ENCODE measurements at places on chromosomes 4 and X.

DNA sequence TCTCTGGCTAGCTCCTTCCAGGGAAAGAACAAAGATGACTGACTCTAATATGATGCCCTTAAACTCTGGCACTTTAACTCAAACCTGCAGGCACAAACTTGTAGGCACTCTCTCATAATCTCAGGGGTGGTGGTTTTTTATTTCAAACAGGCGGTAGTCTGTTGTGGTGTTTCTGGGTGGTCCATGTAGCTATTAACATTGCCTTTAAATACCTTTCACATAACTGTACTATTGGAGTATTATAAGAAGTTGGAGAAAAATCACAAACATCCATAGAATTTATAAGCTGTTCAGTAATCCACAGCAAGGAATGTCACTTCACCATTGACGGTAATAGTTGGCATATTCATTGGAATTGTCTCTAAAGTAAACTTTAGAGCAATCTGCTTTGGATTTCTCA is 204.2 kb upstream of the PDE5A start:
- DNase-seq: no peak

DNA sequence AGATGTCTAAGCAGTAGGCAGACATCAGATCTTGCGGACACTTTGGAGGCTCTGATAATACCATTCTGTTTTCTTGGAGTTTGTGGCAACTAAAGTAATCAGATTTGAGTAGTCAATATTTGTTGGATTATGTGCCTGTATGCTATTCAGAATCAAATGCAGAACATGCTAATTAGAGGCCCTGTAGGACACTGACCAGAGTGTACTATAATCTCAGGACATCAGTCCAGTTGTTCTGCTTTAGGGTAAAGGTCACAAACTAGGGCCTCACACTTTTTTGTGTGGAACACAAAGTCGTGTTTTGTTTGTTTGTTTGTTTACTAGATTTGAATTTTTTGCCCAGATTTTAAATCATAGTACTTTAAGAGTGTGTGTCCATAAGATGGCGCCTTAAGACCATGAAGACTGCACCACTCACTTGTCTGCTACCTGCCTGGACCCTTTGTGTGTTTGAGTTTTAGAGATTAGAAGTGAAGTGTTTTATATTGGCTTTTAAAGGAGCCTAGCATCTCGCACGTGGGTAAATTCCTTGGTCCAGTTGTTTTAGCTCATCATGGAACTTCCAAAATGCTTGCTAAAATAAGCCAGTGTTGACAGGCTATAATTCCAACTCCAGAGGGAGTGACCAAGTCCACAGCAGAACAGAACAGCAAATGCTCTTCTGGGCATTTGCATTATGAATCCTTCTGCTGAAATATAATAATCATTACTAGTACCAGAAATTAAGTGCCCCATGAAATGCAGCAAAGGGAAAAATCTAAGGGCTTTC is 34.7 kb downstream of the IL13RA1 start:
- DNase-seq: no peak

GRCh38 chrX:122641826-122642225 is 542.3 kb upstream of the GRIA3 start:
- DNase-seq: no peak

DNA sequence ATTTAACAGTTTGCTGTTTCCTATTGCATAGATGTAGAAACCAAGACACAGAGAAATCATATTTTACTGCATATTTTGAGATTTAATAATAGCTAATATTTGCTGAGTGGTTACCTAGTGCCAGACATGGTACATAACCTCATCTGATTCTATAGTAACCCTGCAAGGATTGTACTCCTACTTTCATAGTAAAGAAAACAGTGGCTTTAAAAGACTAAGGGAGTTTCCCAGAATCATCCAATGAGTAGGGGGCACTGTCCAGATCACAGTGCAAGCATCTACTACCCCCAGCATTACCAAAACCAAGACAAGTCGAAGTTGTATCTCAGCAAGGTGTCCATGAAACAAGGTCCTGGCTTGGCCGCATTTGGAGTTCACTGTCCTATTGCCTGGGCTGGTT is 224.5 kb upstream of the TENM3 start:
- DNase-seq: no peak

GRCh38 chr4:48470137-48470536 is 13.0 kb upstream of the SLC10A4 start:
- no peak for DNase-seq

DNA sequence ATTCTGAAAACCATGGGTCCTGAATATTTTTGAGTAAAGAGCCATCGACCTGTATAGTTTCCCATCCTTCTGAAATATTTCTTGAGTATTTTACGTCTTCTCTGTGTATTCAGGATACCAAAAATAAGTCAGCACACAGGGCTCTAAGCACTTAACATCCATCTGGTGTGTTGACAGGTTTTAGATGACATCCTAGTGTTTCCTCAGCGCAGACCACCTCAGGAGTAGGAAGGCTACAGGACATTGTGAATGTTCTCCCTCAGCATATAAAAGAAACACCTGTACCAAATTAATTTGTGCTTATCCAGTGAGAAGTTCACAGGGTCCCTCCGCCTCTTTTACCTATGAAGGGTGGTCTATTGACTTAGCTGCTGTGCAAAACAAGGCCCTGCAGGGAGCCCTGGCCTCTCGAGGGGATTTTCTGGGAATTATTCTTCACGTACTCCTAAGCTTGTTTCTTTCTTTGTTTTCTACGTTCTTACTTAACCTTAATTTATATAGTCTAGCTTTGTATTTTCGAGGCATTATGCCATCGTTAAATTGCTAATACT is 241.8 kb downstream of the FBXO8 start:
- no peak for DNase-seq

DNA sequence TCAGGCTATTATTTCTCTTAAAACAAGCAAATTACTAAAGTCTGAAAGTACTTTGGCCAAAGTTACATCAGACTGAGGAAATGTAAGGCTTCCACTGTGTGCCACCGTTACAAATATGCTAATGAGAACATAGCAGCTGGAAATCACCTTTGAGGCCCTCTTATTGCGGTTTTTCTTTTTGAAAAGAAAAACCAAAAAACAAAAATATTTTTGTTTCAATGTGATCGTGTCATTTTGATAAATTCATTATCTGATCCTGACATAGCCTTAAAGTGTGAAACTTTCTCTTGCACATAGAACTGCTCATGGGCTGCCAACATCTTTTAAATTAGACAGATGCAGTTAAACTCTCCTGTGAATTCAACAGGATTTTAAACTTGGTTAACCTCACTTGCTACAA is 2.8 kb upstream of the TIFA start:
- DNase-seq: no peak

DNA sequence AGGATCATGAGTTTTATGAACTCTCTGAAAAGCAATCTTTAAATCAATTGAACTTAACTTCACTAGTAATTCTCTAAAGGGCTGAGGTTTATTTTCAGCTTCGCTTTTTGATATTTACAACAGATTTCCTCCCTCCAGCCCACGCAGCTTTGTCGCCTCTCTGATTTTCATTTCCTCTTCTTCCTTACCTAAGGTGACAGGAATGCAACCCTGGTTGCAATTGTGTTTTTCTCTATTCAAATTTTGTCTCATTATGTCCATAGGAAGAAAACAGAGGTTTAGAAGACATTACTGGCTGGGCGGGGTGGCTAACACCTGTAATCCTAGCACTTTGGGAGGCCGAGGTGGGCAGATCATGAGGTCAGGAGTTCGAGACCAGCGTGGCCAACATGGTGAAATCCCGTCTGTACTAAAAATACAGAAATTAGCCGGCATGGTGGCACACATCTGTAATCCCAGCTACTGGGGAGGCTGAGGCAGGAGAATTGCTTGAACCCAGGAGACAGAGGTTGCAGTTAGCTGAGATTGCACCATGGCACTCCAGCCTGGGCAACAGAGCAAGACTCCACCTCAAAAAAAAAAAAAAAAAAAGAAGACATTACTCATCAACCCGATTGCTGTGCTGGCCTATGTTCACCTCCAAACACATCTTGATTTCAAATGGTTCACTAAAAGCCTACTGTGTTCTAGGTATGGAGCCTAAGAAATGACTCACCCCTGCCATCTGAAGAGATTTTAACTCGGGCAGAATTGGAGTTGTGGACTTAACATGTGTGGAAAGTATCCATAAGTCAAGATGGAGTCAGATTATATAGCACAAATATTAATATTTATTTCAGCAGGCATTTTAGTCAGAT is 36.8 kb downstream of the VSIG4 start:
- DNase-seq: no peak

GRCh38 chr4:38364383-38364963 is 299.5 kb upstream of the KLF3 start:
- DNase-seq: no peak

DNA sequence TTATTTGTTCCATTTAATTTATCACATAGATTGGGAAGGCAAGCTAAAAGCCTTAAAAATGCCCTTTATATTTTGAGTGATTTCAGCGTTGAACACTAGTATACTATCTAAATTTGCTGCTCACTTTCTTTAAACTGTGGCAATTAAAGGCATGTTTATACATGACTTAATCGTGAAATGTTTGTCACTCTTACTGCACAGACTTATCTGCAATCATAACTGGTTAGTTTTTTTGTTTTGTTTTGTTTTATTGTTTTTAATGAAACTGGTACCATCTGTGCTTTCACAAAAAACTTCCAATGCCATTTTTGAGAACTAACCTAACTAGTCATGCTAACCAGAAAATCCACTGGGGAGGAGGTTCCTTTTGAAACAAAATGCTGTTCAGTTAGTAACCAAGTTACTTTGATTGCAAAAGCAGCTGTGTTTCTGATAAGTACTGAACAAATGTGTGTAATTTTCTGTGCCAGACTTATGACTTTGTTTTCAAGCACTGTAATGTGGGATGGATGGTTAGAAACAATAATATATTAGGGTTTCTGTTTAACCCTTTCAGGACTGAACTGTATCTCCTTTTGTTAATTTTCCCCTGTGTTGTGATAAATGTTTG is 56.1 kb downstream of the CCKAR start:
- no peak for DNase-seq

DNA sequence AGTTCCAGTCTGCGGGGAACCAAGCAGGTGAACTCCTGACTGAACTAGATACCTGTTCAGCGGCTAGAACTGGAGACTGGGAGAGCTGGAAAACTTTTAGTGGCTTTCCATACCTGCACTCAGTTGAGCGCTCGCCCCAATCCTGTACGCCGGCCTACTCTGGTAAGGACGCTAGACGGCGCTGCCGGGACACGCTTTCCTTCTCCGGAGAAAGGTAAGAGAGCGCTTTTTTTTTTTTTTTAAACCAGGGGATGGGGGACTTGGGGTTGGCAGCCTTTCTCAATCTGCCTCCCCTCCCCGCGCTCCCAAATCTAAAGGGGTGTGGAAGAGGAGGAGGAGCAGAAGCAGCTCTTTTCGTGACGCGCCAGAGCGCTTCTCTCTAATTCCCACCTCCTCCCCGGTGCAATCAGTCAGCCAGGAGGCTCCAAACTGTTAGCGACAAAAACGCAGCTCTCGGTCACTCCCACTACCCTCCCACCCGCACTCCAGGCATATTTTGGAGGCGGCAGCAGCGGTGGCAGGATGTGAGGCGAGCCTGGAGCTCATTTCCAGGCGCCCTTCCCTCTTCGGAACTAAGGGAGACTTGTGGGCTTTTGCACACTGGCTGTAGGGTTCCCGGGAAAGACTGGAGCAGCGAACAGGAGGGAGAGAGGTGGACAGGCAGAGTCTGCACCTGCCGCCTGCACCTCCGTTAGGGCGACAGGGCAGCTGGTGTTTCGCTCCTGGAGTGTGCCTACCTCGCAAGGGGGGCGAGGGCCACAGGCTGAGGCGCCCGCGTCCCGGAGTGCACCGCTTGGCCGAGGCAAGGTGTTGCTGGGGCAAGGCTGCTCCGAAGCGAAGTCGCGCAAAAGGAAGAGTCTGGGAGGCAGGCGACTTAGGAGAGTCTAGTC is at the start of gene IL1RAPL2:
Gene IL1RAPL2, plus strand, starts transcription at position 409 of the 890 bp plus-strand sequence.
- DNase-seq: no peak

DNA sequence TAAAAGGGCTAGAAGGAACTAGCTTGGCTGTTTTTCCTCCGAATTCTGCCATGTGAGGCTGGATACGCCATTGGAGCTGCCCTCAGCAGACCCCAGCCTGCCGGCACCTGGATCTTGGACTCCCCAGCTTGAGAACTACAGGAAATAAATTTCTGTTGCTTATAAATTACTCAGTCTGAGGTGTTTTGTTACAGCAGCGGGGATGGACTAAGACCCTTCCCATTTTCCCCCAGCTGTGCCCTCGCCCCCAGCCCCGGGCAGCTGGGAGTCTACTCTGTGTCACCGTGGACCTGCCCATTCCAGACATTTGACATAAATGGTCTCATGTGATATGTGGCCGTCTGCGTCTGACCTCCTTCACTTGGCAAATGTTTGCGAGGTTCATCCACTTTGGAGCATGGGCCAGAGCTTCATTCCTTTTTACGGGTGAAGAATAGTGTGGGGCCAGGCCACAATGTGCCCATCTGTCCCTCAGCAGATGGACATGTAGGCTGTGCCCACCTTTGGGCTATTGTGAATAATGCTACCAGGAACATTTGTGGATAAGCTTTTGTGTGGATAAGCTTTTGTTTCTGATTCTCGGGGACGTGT is 30.7 kb upstream of the SPON2 start:
- no peak for DNase-seq

DNA sequence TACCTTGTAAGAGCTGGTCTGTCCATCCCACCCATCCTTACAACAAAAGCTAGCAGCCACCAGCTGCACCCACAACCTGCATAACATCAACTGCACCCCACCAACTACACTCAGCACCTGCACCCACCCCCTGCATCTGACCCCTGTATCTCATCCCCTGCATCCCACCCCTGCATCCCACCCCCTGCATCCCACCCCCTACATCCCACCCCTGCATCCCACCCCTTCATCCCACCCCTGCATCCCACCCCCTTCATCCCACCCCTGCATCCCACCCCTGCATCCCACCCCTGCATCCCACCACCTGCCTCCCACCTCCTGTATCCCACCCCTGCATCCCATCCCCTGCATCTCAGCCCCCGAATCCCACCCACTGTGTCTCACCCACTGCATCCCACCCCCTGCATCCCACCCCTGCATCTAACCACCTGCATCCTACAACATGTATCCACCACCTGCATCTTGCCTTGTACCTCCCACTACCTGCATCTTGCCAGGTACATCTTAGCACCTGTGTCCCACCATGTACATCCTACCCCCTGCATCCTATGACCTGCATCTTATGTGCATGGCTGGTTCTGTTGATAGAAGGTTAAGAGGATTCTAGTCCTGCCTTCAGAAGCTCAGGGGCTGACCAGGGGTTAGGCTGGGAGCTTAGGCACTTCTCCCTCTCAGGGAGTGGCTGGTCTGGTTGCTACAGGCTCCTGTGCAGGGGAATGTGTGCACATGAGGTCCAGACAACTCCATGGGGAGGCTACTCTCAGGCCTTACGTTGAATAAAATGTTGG is 9.4 kb downstream of the TMEM271 start:
- no peak for DNase-seq

Measured in activated naive CD4-positive, alpha-beta T cell (primary cell).